Brain (organoid and tissue), 16 donors: ENCODE measurements at places on chromosomes 16 and 17. TPM values are rescaled to one million over a fixed set of nuclear protein-coding genes. Genes with fewer than 3 reads are reported as not detected.
A peak's percentile ranks its signal among the peaks of the same experiment; 100 is the strongest.

DNA sequence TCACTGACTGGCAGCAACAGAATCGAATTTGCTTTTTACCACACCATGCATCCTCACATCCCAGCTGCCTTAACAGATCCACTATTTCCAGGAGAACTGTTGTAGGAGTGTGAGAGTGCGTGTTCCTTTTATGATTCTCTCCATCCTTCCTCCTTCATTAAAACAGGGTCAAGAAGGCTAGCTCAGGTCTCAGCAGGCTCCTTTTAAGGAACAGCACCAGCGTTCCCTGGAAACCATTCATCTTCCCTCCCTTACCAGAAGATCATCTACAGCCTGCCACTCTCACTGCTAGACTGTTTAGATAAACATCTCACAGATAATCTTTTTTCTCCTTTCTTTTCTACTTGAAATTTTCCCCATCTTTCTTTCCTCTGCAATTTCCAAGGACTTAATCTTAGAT, 1531.9 kb upstream of the CDH8 start:
- no peak for DNase-seq

GRCh38 chr17:62696256-62696655, 68.8 kb downstream of the MRC2 start:
- DNase-seq: no peak

DNA sequence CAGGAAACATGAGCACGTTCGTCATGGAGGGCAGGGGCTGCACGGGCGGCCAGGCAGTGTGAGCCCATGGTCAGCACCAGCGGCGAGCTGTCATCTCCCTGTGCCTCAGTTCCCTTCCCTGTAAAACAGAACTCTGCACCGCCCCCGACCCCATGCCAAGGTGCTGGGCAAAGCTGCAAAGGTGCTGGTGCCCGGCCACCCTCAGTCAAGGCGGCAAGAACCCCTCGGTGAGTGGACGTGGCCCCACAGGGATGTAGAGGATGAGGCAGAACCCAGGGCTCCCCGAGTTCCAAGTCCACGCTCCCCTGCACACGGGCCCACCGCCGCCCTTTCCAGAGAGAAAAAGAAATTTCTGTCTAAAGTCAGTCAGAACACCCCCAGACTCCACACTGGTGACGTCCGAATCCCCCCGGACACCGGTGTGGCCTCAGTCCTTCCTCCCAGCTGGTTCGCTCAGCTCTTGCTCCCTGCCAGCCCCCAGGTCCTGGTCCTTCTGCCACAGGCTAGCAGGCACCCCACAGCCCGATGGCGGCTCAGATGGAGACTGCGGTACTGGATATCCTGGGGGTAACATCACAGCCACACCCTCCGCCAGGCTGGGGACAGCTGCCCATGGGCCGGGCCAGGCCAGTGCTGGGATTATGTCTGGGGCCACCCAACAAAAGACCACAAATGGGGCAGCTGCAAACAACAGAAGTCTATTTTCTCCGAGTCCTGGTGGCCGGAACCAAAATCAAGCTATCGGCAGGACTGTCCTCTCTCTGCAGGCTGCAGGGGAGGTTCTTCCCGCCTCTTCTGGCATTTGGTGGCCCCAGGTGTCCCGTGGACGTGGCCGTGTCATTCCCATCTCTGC, 14.4 kb upstream of the BAHCC1 start:
- no peak for DNase-seq

DNA sequence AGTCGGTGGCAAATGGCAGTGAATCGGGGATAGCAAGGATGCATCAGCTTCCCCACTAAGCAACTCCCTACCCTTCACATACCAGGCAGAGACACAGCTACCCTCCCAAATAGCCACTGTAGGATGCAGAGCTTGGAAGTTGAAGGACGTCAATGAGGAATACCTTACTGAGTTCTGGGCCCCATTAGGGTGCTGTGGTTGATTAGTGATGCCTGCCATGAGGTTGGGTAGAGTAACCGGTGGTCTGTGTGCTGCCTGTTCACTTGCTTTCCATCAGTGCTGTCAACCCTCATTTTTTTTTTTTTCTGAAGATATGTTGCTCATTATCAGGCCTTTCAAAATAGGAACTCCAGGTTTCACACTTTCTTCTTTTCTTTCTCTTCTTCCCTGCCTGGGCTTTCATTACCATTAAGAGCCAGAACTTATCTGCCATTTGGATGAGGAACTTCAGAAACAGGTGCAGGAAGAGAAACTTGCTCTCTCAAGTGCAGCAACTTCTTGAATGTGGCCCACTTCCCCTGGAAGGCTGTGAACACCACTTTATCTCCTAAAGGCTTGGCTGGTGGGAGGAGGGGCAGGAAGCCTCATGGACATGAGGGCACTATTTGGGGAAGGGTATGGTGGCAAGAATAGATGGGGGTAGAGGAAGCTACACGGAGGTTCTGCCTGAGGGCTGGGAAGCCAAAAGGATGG, 183.5 kb downstream of the NTN1 start:
- no peak for DNase-seq

DNA sequence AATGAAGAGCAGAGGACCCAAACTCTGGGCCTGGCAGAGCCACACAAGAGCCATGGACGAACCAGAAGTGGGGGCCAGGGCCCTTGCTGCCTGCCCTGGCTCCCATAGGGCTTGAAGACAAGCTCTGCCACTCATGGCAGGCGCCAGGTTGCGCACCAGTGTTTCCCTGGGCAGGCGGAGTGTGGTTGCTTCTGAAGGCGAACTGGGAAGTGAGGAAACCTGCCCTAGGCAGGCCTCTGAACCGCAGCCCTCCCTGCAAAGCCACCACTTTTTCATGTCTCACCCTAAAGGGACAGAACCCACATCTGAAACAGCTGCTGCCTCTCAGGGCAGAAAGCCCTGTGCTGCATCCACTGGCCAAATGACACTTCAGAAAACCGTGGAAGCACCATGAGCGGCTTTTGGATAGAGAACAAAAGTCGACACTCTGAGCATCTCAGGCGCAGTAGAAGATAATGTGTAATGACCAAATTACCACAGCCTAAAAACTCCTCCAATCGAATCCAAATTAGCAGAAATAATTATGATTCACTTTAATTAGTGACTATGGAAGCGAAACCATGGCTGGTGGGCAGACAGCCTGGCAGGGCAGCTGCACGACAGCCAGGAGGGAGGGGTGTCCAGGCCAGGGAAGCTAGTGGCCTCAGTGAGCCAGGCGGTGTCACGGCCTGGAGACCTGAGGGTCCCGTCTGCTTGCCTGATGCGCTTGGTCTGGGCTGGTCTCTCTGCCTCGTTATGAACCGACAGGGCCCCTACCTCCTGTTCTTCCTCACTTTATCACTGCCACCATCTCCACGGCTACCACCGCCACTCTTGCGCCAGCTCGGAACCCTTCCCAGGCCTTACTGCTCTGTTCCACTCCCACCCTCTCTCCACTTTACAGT, 59.1 kb downstream of the PRMT7 start:
- peak; percentile 20 for DNase-seq

DNA sequence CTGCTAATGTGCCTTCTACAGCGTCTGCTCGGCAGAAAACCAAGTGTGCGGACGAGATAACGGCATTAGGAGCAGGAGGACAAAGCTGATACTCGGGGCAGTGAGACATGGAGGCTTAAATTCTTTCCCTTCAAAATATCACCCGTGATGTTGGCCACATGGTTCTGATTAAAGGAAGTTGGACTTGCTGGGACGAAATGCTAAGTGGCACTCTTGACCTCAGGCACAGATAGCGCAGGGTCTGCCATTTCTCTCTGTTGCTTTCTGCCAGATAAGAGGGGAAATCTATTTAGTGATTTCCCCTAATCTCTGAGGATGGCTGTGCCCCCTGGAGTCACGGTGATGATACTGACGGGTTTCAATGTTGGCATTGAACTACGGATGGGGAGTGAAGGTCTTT, 509.6 kb upstream of the EEF2KMT start:
- peak; percentile 24 for DNase-seq

- no peak for DNase-seq
Measured at GRCh38 chr16:51510416-51510815, 359.3 kb upstream of the SALL1 start.

DNA sequence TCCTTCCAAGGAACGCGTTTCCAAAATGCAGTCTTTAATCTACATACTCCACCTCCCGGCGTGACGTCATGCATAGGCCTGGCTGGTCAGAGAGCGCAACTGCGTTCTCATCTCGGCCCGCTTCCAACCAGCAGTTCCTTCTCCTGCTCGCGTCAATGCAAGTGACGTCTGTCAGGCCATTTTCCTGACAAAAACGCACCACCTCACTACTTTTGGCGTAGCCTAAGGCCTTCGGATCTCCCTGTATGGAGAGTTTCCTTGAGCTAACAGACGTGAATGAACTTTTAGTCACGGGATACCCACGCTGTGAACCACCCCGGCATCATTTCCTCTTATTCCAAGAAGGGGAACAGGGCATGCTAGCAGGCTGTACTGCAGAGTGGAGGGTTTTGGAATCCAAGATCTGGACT, 25.0 kb downstream of the TEX14 start:
- DNase-seq: peak; percentile 40

DNA sequence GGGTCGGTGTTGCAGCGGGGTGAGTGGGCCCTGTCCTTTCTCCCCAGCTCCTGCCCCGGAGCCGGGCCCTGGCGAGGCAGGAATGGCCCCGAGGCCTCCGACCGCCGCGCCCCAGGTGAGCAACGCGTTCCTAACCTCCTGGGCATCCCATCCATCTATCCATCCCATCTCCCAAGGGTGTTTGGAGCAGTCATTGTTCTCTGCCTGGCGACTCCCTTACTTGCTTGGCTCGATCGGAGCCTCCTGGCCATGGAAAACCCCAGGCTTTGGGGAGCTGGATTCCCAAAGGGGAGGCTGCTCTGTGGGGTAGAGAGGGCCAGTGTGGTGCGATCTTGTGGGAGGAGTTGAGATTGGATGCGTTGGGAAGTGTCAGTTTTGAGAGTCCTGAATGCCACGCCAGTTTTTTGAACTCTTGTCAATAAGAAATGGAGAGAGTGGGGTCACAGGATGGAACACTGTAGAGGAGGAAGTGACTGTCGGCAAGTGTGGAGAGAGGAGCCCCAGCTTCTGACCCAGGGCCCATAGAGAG, 684 bp downstream of the ZFP90 start:
- peak; percentile 28 for DNase-seq

DNA sequence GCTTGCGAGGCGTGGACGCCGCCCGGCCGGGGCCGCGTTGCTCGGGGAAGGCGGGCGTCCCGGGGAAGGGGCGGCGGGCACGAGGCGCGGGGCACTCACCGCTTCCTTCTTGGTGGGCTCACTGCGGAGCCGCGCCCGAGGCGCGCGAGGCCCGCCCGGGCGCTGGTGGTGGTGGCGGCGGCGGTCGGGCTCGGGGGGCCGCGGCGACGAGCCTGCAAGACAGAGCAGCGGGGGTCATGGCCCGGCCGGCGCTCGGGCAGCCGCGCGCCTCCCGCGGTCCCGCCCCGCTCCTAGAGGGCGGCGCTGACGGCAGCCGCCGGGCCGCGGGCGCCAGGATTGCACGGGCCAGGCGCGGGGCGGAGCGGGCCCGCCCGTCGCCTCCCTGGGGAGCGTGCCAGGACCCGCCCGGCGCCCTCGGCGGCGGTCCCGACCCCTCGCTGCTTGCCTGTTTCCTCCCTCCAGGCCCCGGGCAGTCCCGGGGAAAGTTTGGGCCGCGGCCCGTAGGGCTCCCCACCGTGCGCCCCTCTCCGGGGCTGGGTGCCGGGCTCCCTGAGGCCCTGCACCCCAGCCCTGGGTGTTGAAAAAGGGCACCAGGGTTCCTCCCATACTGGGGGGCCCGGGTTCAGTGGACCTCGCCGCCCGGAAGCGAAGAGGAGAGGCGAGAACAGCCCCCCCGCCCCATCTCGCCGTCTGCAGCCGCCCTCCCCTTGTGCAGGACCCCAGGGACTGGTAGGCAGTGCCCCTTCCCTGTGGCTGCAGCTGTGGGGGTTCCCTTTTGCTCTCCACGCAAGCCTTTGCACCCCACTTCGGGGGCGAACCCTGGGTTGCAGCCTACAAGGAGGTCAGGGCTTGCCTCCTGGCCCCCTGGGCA, at the start of gene C16orf74:
Gene C16orf74 (minus strand): TSS at position 270 of the 871 bp plus-strand sequence. CDS start 15,879 bp downstream, outside the sequence.
- DNase-seq: no peak

DNA sequence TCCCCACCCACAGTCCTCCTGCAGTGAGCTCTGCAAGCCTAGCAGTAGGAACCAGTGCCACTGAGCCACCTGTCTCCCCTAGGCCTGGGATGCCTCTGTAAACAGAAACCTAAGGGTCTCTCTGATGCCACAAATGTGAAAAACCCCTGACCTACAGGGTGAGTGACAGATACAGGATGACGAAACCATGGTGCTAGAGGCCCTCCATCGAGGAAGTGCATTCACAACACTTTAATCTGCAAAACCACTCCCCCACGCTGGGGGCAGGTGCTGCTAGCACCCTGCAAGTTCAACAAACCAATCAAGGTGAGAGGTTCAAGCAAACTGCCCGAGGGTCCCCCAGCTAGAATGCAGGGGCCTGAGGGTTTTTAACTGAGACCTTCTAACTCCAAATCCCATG, 59.5 kb downstream of the CDYL2 start:
- DNase-seq: no peak

- DNase-seq: no peak
Measured at GRCh38 chr16:88290850-88291830, 91.6 kb upstream of the ZNF469 start.

GRCh38 chr17:44110011-44110686, 13.3 kb downstream of the HDAC5 start:
- DNase-seq: no peak

DNA sequence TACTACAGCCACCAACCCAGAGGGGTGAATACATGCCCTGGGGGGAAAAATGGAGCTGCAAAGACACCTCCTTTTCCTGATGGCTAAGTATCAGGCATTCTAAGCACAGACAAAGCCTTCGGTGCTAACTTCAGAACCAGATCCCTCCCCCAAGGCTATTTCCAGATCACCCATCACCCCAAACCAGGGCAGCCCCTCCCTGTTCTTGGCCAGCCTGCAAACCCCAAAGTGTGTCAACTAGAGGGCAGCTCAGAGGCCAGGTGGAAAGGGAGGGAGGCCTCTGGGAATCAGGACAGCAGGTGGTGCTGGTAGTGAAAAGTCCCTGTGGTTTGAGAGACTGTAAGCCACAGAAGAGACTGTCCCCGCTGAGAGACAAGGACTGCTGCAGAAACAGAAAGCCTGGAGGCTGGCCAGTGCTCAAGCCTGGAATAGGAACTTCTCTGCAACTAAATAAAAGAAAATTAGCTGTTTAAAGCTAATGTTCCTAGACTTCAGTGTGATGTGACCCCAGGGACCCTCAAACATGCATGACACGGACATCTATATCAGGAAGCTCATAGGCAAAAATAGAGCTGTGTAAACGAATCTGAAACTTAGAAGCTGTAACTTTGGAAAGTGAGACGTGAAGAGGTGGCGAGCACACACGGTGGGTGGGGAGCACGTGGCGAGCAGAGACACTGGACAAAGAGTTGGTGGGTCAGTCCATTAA, 9.1 kb downstream of the TUBG1 start:
- DNase-seq: no peak

GRCh38 chr17:71301063-71301462, 819.8 kb upstream of the SOX9 start:
- no peak for DNase-seq

GRCh38 chr17:39244600-39245570, 19.1 kb upstream of the STAC2 start:
- peak; percentile 94 for DNase-seq

- no peak for DNase-seq
Measured at GRCh38 chr16:1045310-1045992, 27.1 kb upstream of the SSTR5 start.

TSNAXIP1 gene
- 1.8 TPM for polyA plus RNA-seq

ITGAD gene
- not detected for polyA plus RNA-seq

MILR1 gene
- 0.90 TPM for polyA plus RNA-seq

C16orf54 gene
- 0.15 TPM for polyA plus RNA-seq

TAC4 gene
- not detected for polyA plus RNA-seq

SCNN1B gene
- polyA plus RNA-seq: 0.63 TPM
